Activated CD8-positive, alpha-beta memory T cell treated with anti-CD3 and anti-CD28 coated beads, Interleukin-2, amount 10 ng/mL, durations not matched to agents 7 days and 5 days (primary cell): ENCODE measurements at places on chromosomes 16 and 17.

DNA sequence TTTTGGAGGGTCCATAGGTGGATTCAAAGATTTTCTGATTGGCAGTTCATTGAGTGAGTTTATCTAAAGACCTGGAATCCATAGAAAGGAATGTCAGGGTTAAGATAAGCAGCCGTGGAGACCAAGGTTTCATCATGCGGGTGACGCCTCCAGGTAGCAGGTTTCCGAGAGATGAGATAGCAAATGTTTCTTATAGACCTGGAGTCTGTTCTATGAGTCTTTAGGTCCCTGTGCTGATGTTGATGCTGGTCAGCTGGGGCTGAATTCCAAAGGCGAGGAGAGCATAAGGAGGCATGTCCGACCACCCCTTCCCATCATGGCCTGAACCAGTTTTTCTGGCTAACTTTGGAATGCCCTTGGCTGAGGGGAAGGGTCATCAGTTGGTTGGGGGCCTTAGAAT lies 80.2 kb downstream of the RAP1GAP2 start:
- no peak for DNase-seq

GRCh38 chr17:51580869-51581268 lies 320.5 kb downstream of the UTP18 start:
- no peak for DNase-seq

GRCh38 chr16:68179855-68180254 lies 56.1 kb downstream of the ESRP2 start:
- no peak for DNase-seq

DNA sequence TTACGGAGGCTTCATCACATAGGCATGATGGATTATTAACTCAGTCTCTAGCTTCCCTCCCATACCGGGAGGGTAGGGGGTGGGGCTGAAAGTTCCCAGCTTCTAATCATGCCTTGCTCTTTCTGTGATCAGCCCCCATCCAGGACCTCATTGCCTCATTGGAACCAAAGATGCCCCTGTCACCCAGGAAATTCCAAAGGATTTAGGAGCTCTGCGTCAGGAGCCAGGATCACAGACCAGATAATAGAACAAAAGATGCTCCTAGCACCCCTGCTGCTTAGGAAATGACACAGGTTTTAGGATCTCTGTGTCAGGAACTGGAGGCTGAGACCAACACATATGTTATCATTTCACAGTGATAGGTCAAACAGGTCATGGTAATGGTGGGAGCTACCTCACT lies 9.7 kb downstream of the USB1 start:
- no peak for DNase-seq

DNA sequence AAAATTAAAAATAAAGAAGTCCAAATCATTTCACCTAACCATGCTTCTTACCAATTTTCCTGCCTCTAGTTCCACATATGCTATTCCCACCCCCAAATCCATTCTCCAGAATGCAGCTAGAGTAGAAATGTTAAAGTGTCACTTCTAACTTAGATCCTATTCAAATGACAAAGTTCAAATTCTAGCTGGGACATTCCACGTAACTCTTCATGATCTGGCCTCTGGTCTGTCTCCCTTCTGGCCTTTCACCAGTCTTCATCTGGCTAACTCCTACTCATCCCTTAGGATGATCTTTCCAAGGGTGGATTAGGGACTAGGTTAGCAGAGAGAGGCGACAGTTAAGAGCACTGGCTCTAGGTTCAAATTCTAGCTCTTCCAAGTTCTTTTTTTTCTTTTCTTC lies 97.9 kb downstream of the TRIM37 start:
- no peak for DNase-seq

DNA sequence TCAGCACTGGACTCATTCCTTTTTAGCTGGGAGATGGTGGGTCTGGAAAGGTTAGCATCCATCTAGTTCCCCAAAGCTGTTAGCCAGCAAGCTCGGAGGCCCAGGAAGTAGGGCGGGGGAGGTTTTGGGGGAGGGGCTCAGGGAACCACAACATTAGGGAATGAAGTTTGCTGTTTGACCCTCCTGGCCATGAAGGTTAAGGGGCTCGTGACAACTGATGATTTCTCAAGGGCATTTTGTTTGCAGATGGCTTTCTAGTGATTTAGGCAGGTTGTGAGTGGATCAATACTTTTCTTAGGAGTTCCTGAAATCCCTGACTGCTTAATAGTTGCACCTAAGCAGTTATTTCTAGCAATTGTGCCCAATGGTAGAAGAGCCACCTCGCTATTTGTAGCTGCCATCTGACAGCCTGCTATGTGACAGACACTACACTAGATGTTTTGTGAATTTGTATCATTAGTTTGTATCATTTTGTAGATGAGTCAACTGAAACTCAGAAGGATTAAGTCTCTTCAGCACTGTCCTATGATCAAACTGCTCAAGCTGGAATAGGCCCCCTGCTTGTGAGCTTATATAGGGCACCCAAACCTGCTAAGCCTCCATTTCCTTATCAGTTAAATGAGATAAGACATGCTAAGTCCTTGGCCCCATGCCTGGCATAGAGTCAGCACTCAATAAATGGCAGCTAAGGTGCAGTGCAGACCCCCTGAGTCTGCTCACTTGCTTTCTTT lies 146.4 kb downstream of the IRX3 start:
- no peak for DNase-seq

- peak; percentile 53 for DNase-seq
Observed at GRCh38 chr16:85759631-85760419, 8.9 kb upstream of the C16orf74 start.

GRCh38 chr16:1550069-1550468 lies 16.6 kb downstream of the TMEM204 start:
- DNase-seq = no peak

- DNase-seq = no peak
Observed at GRCh38 chr17:64984181-64984580, 64.9 kb upstream of the LRRC37A3 start.

GRCh38 chr16:53542283-53542682 lies 39.3 kb upstream of the AKTIP start:
- no peak for DNase-seq

GRCh38 chr16:88809676-88810165 lies 2.0 kb downstream of the APRT start:
- no peak for DNase-seq

GRCh38 chr17:42845918-42846593 lies 1.7 kb downstream of the AOC2 start:
- DNase-seq = peak; percentile 54
